ENCODE measurements at places on chromosomes 2 and 18.
A peak's percentile ranks its signal among the peaks of the same experiment; 100 is the strongest.

GRCh38 chr2:45614871-45615415 is 3.9 kb upstream of the SRBD1 start:
- DNase-seq, result no peak

- no peak for DNase-seq
These were observed 78.5 kb downstream of the SPRED2 start for GRCh38 chr2:65353927-65354326.

GRCh38 chr2:88342749-88343148 is 109.7 kb downstream of the FOXI3 start:
- no peak for DNase-seq

- no peak for DNase-seq
These were observed 9.2 kb downstream of the CCNYL1 start for GRCh38 chr2:207720517-207721187.

DNA sequence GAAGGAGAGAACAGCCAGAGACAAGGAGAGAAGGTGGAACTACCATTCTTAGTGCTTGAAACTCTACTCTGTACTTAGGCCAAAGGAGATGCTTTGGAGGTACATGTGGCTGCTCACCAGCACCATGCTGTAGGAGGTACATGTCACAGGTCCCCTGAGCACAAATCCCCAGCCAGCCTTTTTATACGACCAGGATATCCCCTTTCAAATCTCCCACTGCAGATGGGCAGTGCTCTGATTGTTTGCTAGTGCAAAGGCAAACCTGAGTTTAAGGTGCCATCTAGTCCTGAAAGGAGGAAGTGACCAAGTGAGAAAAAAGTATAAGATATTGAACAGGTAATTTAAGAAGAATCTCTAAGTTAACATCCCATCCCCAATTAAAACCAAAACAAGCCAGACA is 17.1 kb upstream of the TTC21B start:
- DNase-seq, result no peak

- DNase-seq, result no peak
These were observed 222.9 kb downstream of the PRKCE start for GRCh38 chr2:45874344-45874743.

DNA sequence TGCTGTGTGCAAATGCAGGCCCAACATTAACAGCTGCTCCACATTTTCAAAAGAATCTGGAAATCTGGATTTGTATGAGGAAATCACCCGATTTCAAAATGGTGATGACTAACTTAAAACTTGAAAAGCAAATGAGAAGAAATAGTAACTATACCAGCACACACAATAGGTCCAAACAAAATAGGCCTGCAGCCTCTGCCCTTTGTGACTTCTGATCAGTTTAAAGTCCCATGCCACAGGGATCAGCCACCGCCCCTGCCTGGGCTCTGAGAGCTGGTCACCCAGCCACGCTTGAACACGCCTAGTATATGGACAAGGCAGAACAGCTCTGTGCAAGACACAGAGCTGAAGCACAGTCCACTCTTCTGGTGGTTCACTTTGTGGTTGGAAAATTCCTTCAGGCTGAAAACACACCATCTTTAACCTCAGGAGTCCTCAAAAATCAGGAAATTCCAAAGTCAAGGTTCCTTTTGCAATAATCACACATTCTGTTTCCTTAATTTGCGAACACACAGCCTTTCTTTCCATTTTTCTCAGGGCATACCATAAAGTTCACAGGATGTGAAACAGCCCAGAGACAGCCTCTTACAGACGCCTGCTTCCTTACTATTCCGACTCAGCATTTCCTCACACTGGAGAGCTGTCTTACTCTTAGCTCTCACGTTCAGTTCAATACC is 150.1 kb upstream of the RIOK3 start:
- peak; percentile 72 for DNase-seq

- no peak for DNase-seq
These were observed 65.8 kb downstream of the DCDC2C start for GRCh38 chr2:3768960-3769765.

- DNase-seq, result no peak
These were observed 155.4 kb upstream of the PARD3B start for GRCh38 chr2:204389856-204390255.

DNA sequence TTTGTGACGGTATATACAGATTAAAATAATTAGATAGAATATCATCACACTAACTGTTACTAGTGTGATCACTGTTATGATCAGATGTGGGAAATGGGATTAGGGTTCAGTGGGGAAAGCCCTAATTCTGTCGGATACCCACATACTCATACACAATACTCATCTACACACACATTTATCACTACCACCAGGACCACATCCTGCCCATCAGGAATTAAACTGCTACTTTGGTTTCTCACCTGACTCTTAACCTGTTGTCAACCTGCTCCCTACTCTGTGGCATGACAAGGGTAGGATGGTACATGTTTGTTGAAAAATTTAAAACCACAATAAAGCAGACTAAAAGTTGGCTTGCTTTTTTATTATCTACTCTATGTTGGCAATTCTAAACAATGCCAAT is 24.8 kb upstream of the CYP26B1 start:
- no peak for DNase-seq

Measured in AG08395 (cell line).